ENCODE measurements at places on chromosomes 6 and 20.

- no peak overlapping the region for H3K27ac ChIP-seq
- H3K4me3 ChIP-seq = no peak overlapping the region
- DNase-seq = no peak
Measured at GRCh38 chr6:110511401-110511800, 35.0 kb upstream of the SLC22A16 start.

- DNase-seq = no peak
- no peaks in the 10 kb centered on the region for H3K27me3 ChIP-seq
- peaks cover 77% of the 10 kb centered on the region for H3K36me3 ChIP-seq
- H3K27ac ChIP-seq = no peak overlapping the region
- H3K4me3 ChIP-seq = no peak overlapping the region
- H3K4me1 ChIP-seq = 0 out of 2 replicates have a peak, but pooled peaks cover 2% of the 10 kb centered on the region
Measured at GRCh38 chr6:16146028-16146427, 17.1 kb downstream of the MYLIP start.

- H3K4me3 ChIP-seq = no peak overlapping the region
- peak; percentile 65 for DNase-seq
- H3K27me3 ChIP-seq = no peaks in the 10 kb centered on the region
- H3K36me3 ChIP-seq = no peaks in the 10 kb centered on the region
- no peaks in the 10 kb centered on the region for H3K4me1 ChIP-seq
Measured at GRCh38 chr6:169263836-169264608, 10.4 kb upstream of the THBS2 start.

DNA sequence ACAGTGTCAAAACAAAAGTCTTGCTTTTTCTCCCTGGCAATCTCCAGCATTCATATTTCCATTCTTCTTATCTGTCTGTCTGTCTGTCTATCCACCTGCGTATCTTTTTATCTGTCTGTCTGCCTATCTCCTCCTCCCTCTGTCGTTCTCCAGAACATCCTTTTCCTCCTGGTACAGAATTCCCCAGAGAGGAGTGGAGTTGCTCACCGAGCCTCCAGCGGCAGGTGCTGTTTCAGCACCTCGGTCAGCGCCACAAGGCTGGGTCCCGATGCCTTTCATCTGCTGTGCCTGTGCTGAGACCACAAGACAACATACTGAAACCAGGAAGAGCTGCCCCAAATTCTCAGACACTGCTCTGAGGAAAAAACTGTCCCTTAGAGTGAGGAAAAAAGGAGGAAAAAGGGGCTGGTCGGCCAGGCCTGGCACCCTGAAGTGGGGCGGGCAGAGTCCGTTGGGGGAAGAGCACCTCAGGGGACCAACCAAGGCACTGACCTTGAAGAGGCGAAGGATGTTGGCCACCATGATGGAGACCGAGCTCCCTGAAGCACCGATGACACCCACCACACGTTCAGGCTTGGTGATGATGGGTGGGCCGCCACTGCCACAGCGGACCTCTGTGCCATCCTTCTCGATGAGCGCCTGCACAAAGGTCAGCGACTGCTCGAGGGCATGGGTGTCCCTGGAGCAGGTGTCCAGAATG lies 13.3 kb downstream of the GRM4 start:
- no peak overlapping the region for H3K27ac ChIP-seq
- H3K4me3 ChIP-seq = no peak overlapping the region
- no peaks in the 10 kb centered on the region for H3K27me3 ChIP-seq

GRCh38 chr20:64139199-64140060 lies 24.8 kb upstream of the MYT1 start:
- peaks cover 34% of the 10 kb centered on the region for H3K27me3 ChIP-seq
- no peak for DNase-seq
- no peak overlapping the region for H3K4me3 ChIP-seq
- H3K36me3 ChIP-seq = no peaks in the 10 kb centered on the region
- no peaks in the 10 kb centered on the region for H3K4me1 ChIP-seq

DNA sequence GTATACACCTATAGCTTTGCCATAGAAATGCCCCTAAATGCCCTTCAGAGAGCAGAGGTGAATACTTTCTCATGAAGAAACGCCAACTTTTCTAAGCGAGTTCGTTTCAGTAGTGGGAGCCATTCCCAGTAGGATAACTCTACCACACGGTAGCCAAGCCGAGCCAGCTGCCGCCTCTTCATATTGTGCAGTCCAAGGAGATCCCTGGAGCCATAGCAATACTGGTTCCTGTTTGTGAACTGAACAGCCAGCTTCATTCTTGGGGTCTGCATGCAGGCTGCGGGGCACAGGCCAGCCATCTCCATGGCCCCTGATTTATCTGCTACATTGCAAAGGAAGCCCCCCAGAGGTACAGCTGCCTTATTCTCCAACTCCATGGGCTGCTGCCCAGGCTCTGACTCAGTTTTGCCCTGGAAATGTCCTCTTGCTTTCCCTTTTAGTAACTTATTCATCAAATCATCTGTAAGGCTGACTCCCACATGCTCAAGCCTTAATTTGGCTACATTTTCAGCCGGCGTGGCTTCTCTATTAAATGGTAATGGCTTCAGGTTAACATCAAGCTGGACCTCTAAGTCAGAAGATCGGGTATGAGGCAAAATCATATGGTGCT lies 12.8 kb downstream of the FASTKD5 start:
- no peaks in the 10 kb centered on the region for H3K27me3 ChIP-seq
- no peak for DNase-seq
- no peak overlapping the region for H3K27ac ChIP-seq
- no peak overlapping the region for H3K4me3 ChIP-seq
- H3K4me1 ChIP-seq = no peaks in the 10 kb centered on the region
- peaks cover 35% of the 10 kb centered on the region for H3K36me3 ChIP-seq

Measured in SJCRH30 (cell line).